ENCODE measurements at places on chromosomes 4 and X. TPM values are rescaled to one million over a fixed set of nuclear protein-coding genes. Genes with fewer than 3 reads are reported as not detected.
A peak's percentile ranks its signal among the peaks of the same experiment; 100 is the strongest.

DNA sequence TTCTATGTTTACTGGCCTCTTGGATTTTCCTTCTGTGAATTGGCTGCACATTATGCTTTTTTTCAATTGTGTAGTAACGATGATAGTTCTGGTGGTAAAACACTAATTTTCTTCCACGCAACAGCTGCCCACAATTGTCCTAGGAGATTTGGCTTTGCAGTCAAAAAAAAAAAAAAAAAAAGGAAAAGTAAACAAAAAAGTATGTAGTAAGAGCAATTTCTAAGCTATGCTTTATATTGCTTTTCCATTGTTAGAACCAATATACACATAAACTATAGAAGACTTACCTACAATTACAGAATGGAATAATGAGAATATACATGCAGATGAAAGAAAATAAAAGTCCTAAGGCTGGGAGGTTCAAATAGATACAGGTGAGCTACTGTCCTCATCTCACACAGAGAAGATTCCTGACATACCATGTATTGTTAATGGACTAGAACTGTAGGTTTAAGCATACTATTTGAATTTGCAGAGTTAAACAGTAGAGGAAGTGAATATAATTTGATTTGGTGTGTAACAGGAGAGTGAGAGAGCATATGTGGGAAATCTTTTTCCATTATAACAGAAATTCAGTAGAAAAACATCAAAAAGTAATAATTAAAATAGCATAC lies 976.2 kb downstream of the RAB28 start:
- DNase-seq: no peak

DNA sequence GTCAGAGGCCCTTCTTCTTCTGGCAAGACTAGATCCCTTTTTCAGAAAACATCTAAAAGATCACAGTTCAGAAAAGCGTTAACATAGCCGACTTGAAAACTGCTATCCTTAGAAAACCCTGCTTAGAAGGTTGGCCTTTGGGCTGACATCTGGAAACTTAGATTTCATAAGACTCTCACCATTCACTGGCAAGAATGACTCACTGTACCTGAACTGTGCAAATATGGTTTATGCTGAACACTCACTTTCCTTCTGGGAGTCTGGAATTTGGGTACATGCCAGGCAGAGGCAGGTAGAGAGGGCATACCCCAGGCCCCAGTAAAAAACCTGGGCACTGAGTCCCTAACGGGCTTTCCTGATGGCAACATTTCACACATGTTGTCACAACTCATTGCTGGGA lies 88.8 kb upstream of the GPC3 start:
- no peak for DNase-seq

- DNase-seq: no peak
Observed at GRCh38 chr4:94175553-94176261, 32.0 kb upstream of the SMARCAD1 start.

DNA sequence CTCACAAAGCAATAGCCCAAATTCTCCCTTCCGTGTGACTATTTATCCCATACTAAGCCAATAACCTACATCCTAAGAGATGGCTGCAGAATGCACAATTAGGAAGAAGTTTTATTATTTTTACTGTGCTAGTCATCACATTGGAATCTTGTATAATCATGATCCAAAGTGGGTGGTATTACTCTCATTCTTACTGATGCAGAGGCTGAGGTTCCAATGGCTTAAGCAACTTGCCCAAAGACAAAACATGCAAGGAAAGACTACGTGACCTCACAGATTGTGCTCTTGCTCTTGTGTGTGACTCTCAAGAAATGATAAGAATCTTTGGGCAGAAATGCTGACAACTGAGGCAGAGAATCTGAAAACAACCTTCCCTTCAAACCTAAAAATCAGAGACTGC lies 212.2 kb downstream of the LDB2 start:
- no peak for DNase-seq

- DNase-seq: no peak
Observed at GRCh38 chr4:7650606-7651385, 216.1 kb upstream of the PSAPL1 start.

- no peak for DNase-seq
Observed at GRCh38 chr4:158333820-158334219, 123.5 kb downstream of the TMEM144 start.

DNA sequence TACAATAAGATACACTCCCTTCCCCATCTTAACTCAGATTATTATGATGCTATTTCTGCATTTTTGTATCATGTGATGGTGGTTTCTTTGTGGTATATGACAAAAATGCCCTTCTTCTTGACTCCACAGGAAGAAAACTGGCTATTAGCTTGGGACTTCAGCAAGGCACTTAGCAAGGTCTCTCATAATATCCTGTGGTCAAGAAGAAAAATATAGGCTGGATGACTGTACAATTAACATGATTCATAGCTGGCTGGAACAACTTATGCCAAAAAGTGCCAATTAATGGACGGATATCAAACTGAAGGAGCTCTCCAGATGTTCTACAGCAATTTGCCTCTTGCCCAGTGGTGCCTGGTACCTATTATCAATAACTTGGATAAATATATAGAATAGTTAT lies 2.3 kb upstream of the MID1IP1 start:
- no peak for DNase-seq

GRCh38 chr4:186946682-186947294 lies 223.1 kb upstream of the FAT1 start:
- DNase-seq: no peak

- no peak for DNase-seq
Observed at GRCh38 chrX:42694260-42694815, 83.6 kb downstream of the PPP1R2C start.

- DNase-seq: no peak
Observed at GRCh38 chrX:123920105-123920785, 41.3 kb upstream of the STAG2 start.

- DNase-seq: no peak
Observed at GRCh38 chr4:119093042-119093827, 42.4 kb upstream of the MYOZ2 start.

DNA sequence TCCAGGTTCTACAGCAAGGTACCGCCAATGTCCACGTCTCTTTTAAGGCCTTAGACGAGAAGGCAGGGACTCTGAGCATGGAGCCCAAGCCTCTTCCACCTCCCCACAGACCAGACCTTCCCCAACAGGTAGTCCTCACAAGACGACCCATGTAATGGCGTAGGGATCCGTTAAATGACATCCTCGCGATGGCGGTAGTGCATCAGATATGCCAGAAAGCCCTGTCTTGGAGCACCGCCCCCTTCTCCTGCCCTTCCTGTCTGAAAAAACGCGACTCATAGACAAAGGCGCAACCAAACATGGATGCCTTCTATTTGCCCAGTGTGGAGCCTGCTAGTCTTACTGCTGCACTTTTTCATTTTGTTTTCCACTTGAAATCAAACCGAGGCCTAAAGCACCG lies 185.4 kb downstream of the OR13H1 start:
- DNase-seq: no peak

GRCh38 chr4:185559915-185560281 lies 24.6 kb upstream of the PDLIM3 start:
- DNase-seq: no peak

- DNase-seq: no peak
Observed at GRCh38 chr4:3657902-3658529, 108.2 kb upstream of the ADRA2C start.

GRCh38 chr4:136865526-136865925 lies 666.8 kb downstream of the PCDH18 start:
- DNase-seq: no peak

- DNase-seq: no peak
Observed at GRCh38 chr4:169902658-169903345, 123.4 kb downstream of the MFAP3L start.

DNA sequence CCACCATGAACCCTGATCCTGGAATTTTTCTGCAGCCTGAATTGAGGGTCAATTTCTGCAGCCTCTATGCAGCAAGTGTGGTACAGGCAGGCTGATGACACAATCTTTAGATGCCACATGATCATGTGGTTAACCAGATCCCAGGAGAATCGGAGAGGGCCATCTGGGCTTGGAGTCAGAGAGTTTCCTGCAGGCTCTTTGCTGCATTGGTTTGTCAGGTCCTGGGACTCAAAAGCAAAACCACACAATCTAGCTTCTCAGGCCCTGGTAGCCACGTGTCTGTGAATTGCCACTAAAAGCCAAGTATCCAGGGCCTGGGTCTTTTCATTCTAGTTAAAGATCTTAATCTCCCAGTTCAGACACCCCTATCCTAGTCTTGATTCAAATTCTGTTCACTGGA lies 464.5 kb downstream of the BCOR start:
- no peak for DNase-seq

GRCh38 chr4:116180157-116180601 lies 905.2 kb downstream of the TRAM1L1 start:
- no peak for DNase-seq

GRCh38 chr4:150337734-150338133 lies 244.2 kb upstream of the MAB21L2 start:
- DNase-seq: peak; percentile 12

- DNase-seq: no peak
Observed at GRCh38 chrX:134758652-134759051, 100.4 kb upstream of the PLAC1 start.

GRCh38 chrX:122625239-122625638 lies 558.8 kb upstream of the GRIA3 start:
- DNase-seq: no peak

- DNase-seq: no peak
Observed at GRCh38 chr4:518569-519083, 19.6 kb downstream of the PIGG start.

GRCh38 chrX:70129816-70130215 lies 3.4 kb upstream of the IGBP1 start:
- DNase-seq: no peak

DNA sequence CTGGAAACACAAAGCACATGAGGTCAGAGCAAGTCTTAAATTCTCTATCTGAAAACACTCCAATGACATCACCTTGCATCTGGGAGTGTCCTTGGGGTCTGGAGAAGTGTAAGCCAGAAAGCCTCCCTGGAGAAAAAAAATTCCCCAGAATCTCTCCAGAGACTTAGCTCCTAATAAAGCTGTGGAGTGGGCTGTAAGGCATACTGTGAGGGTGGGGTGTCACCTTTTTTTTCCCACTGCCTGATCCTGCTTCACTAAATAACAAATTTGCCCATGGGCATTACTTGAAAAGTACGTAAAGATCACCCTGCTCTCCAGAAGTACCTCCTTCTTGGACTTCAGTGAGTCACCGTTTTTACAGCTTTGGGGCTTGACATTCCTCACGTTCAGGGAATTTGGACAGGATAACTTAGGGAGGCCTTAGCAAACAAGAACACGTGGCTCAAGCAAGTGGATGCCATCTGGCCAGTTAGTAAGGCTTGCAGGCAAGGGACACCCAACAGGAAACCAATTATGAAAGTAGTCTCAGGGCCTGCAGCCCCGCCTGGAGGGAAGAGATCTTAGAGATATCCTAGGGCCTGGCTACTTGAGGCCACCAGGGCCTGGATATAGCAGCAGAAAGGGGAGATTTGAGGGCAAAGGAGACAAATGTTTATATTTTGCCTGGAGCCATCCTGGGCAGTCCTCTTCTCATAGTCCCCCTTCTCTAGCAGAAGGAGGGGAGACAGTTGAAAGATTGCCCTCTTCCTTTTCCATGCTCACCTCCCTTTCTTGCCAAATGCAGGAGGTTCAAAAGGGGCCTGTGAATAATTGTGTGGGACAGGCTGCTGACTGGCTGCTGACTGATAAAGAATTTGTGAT lies 60.1 kb upstream of the PLAC1 start:
- no peak for DNase-seq

- no peak for DNase-seq
Observed at GRCh38 chr4:150160473-150160872, 82.2 kb downstream of the DCLK2 start.

The ZMAT1 gene
- 31.0 TPM for polyA plus RNA-seq

The HERC5 gene
- polyA plus RNA-seq: 6.9 TPM

The GPR34 gene
- 6.8 TPM for polyA plus RNA-seq

The USP51 gene
- polyA plus RNA-seq: 12.8 TPM

The TENM3 gene
- 17.8 TPM for polyA plus RNA-seq

The CABS1 gene
- 0.13 TPM for polyA plus RNA-seq

The ARMCX4 gene
- polyA plus RNA-seq: 19.0 TPM

Data from right renal pelvis (tissue), 4 donors.